ENCODE measurements at places on chromosomes 6 and 20.
A peak's percentile ranks its signal among the peaks of the same experiment; 100 is the strongest.

DNA sequence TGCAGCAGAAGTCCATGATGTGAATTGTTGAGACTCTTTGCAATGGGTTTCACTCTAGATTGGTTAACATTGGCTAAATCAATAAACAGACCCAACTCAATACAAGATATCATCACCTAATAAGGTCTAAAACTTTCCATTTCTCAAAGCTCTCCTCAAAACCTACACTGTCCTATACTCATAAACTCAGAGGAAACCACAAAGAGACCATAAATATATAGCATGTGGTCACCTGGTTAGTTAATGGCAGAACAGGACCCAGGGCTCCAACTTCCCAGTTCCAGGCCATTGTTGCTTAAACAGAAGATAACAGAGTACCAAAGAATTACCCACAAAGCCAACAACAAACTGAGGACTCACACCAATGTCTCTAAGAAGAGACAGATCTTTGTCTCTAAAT lies 12.0 kb downstream of the RTN4IP1 start:
- no peak for DNase-seq

DNA sequence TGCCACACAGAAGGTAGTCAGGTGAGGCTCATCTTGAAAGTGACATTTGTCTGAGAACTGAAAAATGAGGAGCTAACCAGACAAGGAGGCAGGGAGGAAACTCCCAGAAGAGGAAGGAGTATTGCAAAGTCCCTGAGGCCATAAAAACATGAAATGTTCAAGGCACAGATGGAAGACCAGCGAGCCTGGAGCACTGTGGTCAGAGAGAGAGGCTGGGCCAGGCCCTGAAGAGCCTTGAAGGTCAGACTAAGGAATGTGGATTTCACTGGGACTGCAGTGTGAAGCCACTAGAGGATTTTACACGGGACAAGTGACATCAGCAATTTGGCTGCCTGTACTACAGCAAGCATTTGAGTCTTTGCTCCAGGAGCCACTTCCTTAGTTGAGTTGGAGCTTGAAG lies 21.1 kb upstream of the TMEM181 start:
- DNase-seq, result no peak

DNA sequence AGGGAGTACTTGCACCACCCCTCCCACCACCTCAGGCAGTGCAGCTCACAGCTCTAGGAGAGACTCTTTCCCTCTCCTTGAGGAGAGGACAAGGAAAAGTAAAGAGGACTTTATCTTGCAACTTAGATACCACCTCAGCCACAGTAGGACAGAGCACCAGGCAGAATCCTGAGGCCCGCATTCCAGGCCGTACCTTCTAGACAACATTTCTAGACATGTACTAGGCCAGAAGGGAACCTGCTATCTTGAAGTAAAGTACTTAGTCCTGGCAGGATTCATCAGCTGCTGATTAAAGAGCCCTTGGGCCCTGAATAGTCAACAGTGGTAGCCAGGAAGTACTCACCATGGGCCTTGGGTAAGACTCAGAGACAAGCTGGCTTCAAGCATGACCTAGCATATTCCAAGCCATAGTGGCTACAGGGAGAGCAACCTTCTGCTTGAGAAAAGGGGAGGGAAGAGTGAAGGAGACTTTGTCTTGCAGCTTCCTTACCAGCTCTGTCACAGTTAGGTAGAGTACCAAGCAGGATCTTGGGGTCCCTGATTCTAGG lies 384.4 kb upstream of the RNF217 start:
- DNase-seq, result no peak

- DNase-seq, result no peak
These were observed 32.4 kb downstream of the PLEKHG1 start for GRCh38 chr6:150631984-150632642.

DNA sequence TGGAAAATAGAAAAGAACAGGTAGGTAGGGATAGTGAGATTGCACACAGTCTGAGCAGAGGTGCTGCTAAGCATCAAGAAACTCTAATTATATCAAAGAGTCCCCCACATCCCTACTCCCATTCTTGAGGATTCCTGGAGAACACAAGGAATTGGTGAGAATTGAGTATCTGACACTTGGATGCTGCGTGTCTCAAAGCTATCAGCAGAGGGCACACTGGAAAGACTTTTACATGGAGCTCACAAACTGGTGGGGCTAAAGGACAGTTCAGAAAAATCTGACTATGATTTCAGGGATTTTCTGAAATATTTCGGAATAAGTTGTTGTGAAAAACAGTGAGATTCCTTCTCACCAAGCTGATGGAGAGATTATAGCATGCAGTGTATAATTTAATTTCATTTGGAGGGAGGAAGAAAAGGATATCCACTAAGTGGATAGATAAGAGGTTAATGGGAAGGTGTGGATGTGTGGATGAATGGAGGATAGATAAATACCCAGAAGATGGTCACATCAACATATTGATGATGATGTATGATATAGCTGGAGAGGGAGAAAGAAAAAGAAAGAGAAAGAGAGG lies 215.4 kb upstream of the DEFB112 start:
- DNase-seq, result no peak

DNA sequence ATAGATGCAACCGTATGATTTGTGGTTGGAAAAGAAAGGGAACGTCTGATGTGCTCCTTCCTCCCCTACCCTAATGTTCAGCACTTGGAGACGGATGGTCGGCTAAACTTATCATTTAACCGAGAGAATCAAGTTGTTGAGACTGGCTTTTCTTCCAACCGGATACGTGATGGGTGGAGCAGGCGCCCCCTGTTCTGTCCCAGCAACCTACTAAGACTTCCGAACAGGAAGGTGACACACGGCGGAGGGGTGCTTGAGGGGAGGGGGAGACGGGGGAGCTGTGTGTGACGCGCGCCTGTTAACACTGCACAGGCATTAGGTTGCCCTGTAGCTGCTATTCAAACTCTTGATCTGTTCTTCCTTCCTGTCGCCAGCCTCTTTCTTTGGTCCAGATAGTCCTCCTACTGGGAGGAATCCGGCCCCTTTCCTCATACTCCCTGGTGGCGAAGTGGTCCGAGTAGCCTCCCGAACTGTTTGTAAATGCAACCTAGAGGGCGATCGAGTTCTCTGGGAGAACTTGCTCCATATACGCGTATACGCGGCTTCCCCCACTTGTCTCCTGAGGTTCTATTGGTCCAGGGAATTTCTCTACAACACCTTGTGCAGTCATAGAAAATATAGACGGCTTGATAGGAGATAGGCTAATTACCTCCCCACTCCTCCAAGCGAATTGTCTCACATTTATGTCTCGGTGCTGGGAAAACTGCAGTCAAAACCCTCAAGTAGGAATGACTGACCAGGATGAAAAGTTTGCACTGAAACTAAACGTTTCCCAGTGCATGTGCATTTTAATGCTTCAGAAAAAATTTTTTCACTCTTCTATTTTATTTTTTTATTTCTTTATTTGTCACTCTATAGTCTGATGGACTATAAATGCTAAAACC lies 126.0 kb upstream of the SLC2A12 start:
- DNase-seq, result peak; percentile 98

GRCh38 chr20:45771182-45771759 lies 20.4 kb downstream of the WFDC3 start:
- DNase-seq, result peak; percentile 79

- no peak for DNase-seq
These were observed at the start of gene TAAR1 for GRCh38 chr6:132659082-132659481. Gene TAAR1, minus strand, starts transcription at chr6:132659182. Its CDS starts 13,179 bp downstream, at chr6:132646003.

- no peak for DNase-seq
These were observed 75.5 kb downstream of the FOXF2 start for GRCh38 chr6:1464781-1465370.

DNA sequence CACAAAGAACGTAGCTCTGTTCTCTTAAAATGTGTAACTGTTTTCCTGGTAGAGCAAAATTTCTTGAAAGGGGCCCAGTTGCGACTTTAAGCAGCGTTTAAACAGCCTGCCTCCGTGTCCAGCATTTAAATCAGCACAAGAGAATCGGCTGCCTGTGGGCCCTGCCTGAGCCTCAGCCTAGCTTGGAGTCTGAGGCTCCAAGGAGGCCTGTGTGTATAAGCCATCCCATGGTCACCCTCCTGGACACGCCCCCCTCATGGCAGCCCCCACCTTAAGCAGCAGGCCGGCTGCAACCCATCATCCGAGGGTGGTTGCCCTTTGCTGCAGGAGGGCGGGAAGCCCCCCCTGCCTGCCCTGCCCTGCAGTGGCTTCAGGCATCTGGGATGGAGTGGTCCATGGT lies 18.9 kb downstream of the SDCBP2 start:
- no peak for DNase-seq

GRCh38 chr6:36688739-36689075 lies 8.9 kb upstream of the RAB44 start:
- no peak for DNase-seq

DNA sequence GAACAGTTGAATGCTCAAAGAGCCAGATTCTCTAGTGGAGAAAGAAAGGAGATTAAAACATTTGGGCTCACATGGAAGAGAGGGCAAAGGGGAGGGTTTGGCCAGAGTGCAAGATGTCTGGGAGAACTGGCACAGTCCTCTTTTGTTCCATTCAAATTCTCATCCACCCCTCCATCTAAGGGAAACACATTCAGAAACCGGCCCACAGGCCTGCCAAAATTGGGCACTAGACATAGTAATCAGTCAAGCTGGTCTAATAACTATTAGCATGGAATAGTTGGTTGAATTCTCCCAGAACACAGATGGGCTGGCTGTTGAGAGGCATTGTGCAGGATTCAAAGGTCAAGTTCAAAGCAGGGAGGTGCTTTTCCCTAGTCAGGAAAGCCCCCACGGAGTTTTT lies 341.4 kb upstream of the IRAK1BP1 start:
- no peak for DNase-seq

GRCh38 chr6:162683135-162683534 lies 44.4 kb downstream of the PRKN start:
- no peak for DNase-seq

GRCh38 chr20:61572789-61573188 lies 320.7 kb downstream of the CDH4 start:
- no peak for DNase-seq

GRCh38 chr6:46757214-46757596 lies 10.5 kb downstream of the ANKRD66 start:
- no peak for DNase-seq

DNA sequence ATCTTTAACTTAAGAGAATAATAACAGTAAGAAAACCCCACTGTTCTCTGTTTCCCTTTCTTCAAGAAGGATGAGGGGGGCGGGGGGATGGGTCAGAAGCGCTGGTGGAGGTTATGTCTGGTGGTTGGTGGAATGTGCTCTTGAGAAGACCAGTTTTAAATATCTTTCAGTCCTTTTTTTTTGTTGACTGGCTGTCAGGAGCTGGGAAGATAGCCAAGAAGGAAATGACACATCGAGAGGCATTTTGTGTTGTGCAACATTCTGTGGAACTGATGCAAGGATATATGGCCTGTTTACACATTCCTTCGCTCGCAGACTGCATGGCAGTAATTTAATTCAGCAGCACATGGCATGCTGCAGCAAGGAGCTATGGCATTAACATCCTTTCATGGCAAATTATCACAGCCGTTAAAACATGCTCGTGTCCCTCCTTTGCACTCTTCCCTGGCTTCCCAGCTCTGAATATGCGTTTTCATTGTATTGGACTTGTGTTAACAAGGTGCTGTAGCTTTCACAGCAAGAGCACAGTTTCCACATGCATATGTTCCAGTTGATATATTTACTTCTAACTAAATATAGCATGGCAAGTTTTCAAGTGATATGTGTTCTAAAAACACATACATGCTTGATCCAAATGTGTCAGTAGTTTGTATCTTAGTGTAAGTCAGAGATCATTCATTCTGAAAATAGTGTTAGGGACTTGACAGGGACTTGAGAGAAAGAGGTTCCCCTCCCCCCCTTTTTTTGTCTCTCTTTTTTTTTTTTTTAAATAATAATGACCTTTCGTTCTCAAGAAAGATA lies 68.2 kb upstream of the SUPT3H start:
- DNase-seq, result peak; percentile 97

GRCh38 chr6:16420715-16421461 lies 182.5 kb downstream of the GMPR start:
- DNase-seq, result no peak

DNA sequence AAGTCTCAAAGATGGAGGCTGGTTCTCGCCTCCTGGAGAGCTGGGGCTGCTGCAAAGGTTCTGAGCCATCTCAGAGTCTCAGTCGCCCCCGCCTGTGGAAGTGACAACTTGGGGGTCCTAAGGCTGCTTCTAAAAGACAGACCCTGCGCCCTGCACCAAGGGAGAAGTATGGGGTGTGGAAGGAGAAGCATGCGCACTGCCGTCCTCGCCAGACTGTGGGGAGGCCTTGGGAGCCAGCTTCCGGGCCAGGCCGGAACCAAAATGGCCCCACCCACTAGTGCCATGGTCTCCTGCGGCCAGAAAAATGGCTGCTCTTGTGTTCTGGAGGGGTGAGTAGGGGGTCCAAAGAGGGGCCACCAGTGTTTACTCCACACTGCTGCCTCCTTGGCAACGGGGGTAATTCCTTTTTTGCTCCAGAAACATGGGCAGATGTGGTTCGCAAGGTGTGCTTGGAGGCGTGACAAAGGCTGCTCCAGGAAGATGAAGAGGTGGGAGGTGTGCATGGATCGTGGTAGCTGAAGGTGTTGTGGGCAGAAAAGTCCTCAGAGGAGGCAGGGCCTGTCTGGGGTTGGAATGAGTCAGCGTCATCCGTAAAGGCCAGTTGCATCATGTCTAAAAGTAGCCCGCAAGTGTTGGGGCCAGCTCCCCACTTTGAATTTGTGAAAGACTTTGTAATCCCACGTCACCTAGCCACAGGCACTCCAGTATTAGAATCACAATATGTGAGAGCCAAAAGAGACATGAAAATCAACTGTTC lies 329.8 kb upstream of the SOX4 start:
- no peak for DNase-seq

DNA sequence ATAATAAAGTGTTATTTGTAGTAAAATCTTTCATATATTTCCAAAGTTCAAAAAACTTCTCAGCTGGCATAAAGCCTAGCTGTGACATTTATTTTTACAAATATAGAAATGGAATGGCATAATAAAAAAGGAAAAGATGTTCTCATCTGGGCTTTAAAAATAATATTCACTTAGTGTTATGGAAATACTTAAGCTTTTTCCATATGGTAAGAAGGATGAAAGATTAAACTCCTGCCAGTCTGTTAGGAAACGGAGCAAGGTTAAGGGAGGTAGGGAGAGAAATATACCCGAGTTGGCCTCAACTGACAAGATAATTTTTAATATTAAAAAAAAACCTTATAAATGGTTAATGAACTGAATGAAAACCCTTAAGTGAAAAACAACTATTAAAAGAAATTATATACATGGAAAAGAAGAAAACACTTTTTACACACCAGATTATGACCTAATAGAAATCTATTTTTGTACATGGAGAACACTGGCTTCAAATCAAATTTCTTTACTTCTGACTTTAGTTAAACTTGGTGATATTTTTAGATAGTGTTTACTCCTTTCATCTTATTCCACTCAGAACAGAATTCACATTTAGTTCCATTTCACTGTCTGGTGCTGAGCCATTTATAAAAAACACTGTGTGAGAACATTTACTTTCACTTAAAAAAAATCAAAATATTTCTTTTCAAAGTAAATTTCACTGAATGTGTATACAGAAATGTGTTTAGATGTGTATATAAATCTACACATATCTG lies 137.0 kb downstream of the DST start:
- no peak for DNase-seq

- DNase-seq, result no peak
These were observed 56.9 kb downstream of the PREX1 start for GRCh38 chr20:48770700-48771442.
